ENCODE measurements at places on chromosomes 5 and 9.
A peak's percentile ranks its signal among the peaks of the same experiment; 100 is the strongest.

GRCh38 chr9:108281696-108282095, 574.1 kb downstream of the ACTL7B start:
- DNase-seq = no peak

GRCh38 chr9:127767909-127768331, 10.5 kb downstream of the SH2D3C start:
- DNase-seq = no peak

- no peak for DNase-seq
Observed at GRCh38 chr5:140005145-140005591, 37.9 kb downstream of the NRG2 start.

DNA sequence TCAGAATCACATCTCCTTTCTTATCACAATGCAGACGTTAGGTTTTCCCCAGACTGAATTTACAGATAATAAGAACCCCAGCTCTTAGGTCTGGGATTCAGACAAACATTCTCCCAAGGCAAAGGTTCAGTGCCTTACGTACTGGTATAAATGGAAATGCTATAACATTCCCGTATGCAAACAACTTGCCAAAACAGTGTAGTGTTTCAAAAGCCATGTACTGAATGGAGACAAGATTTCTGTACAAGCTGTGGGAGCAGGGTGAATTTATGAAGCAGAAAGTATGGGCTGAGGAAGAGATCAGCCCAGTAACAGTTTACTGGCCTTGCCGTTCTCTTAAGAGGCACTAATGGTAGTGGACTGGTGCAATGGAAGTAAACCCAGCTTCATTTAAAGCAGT, 225.5 kb upstream of the ZNF462 start:
- no peak for DNase-seq

DNA sequence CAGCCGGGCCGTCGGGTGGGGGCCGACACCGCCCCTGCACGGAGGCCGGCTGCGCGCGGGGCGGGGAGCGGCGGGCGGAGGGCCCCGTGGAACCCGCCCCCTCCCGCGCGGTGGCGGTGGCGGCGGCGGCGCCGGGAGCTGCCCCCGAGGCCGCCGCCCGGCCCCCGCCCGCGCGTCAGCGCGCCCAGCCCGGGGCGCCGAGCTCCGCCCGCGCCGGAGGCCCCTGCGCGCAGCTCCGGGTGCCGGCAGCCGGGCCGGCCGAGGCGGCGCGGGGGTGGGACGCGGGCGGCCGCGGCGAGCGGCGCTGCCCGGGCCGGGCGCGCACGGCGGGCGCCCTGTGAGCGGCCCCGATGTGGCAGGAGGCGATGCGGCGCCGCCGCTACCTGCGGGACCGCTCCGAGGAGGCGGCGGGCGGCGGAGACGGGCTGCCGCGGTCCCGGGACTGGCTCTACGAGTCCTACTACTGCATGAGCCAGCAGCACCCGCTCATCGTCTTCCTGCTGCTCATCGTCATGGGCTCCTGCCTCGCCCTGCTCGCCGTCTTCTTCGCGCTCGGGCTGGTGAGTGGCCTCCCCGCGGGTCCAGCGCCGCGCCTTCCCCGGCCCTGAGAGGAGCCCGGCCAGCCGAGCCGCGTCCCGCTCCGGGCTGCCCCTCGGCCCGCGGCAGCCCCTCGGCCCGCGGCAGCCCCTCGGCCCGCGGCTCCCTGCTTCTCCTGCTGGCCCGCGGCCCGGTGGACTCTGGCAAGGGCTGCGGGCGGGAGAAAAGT, at the start of gene ADCY2:
Gene ADCY2 (plus strand): TSS at position 192 of the 766 bp plus-strand sequence. CDS start 159 bp downstream, at position 351.
- peak; percentile 2 for DNase-seq

GRCh38 chr5:132099076-132099748, 25.6 kb downstream of the CSF2 start:
- DNase-seq = peak; percentile 94

- DNase-seq = peak; percentile 51
Observed at GRCh38 chr5:32942225-32942989, 231.3 kb downstream of the NPR3 start.

DNA sequence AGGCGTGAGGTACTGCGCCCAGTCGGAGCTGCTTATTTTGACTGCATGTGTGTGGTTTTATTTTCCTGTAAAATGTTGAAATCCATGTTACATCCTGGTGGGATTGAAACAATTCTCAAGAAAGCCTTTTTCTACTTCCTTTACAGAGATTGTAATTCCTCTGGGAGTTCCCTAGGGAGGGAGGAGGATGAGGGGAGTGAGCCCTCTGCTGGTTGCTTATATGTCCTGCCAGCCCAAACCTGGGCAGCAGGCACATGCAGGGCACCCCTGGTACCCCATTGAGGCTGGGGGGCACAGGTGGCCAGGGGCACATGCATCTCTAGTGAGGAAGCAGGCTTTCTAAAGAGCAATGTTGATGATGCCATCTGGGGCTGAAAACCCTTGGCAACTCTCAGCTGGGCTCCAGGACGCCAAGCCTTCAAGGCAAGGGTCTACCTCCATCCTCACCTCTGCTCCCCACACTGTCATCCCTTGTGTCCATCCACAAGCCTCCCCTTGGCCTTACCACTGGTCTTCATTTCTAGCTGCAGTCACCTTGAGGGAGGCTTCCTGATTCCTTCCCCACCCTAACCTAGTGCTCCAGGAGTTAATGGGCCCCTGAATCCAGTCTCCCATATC, 84.7 kb upstream of the TNFSF8 start:
- DNase-seq = no peak

GRCh38 chr9:130263601-130264413, 1.8 kb upstream of the HMCN2 start:
- DNase-seq = no peak

GRCh38 chr9:114382699-114383520, 4.9 kb downstream of the AKNA start:
- peak; percentile 82 for DNase-seq

GRCh38 chr5:138226910-138227309, 13.8 kb upstream of the CDC23 start:
- no peak for DNase-seq

DNA sequence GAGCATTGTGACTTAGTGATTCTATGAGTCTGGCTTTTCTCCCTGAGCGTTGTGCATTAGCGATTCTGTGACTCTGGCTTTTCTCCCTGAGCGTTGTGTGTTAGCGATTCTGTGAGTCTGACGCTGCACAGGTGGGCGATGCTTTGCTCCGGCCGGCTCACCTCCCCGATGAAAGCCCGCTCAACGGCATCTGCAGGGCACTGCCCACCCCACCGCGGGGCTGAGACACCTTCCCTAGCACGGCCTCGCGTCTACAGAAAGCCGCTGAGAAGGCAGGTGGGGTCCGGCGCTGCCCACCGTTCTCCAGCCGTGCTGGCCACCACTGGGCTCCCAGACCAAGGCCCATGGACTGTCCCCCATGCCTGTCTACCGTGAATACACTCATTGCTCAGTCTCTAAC, 12.8 kb upstream of the SLC9A3 start:
- DNase-seq = no peak

DNA sequence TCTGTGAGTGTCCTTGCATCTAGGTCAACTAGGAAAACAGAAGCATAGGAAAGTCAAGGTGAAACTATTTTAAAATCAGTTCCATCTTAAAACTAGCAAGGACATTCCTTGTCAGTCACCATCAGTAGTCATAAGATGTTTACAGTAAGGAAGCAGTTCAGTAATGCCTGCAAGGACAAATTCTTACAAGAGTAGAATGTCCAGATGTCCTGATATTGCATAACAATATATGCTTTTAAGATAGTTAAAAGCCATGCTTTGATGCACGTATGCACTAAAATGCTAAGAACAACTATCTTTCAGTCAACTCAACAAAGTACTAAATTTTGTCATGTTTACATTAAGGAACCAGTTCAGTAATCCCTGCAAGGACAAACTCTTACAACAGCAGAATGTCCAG, 11.3 kb upstream of the SVEP1 start:
- no peak for DNase-seq

- DNase-seq = no peak
Observed at GRCh38 chr9:71764891-71765290, 3.4 kb downstream of the CEMIP2 start.

- no peak for DNase-seq
Observed at GRCh38 chr9:100220936-100221335, 121.9 kb downstream of the INVS start.

DNA sequence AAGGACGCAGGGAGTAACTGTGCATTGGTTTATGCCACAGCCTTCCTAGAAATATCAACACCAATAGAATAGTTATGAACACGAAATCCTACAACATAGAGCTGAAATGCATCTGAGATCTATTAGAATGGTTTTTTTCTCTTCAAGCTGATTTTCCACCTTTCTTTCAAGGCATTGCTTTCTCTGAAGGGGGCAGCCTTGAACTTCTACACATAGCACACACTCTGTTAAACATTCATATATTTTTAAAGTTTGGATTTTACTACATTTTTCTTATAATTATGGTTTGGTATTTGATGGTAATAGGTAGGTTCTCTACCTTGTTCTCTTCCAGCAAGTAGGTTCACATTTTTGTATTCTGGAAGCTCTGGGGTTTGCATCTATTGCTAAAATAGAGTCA, 661.8 kb downstream of the SEMA5A start:
- no peak for DNase-seq

DNA sequence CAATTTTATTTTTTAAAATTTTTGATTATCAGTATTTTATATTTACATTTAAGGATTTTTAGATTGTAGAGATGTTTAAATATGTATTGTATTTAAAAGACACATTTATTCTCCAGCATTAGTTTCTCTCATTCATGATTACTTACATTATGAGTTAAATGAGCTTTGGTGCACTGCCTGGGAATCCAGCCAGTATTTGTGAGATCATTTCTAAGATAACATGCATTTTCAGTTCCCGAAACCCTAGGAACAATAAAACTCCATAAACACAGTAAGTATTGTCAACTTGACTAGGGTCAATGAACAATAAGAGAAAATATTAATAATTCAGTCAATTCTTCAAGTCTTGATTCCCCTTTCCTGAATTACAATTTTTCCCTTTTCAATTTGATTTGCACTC, 403.3 kb downstream of the PLK2 start:
- no peak for DNase-seq

All from activated CD4-positive, alpha-beta T cell treated with anti-CD3 and anti-CD28 coated beads, Interleukin-2, Interleukin-6, amounts not matched to agents 100 ng/mL and 50 ng/mL, durations not matched to agents 16 hours and 8 hours (primary cell).